ENCODE measurements at places on chromosomes 5 and 9.

DNA sequence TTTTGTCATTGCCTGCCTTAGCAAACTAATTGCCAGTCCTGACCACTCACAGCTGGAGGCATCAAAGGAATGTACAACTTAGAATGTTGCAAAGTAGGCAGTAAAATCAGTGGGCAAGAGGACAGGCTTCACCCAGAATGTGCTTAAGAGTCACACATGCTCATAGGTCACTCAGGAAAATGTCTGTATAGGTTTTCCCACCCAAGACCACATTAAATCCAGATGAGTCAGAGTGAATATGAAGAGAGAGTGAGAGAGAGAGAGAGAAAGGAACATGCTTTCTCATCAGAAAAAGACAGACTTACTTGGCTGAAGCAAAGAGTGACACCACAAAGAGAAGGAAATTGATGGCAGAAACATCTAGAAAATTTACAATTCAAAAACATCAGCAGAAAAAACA, 37.9 kb downstream of the PLEKHG4B start:
- DNase-seq = no peak

- DNase-seq = no peak
Measured at GRCh38 chr5:6723816-6724300, 10.6 kb downstream of the TENT4A start.

DNA sequence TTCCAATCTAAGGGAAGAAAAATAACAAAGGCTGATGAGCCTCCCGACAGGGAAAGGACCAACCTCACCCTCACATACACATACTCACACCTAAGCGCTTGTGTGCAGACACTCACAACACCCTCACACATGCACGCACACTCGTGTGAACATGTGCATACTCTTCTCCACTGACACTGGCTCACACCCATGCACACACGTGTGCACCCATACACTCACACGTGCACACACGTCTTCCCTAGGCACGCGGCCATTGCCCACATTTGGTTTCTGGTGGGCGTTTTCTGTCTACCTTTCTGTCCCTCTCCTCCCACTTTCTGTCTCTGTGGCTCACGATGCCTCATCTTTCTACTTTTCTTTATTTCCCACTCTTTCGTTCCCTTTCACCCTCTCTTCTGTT, 169.7 kb upstream of the MVB12B start:
- DNase-seq = no peak

- DNase-seq = no peak
Measured at GRCh38 chr9:108057421-108058134, 568.0 kb upstream of the KLF4 start.

DNA sequence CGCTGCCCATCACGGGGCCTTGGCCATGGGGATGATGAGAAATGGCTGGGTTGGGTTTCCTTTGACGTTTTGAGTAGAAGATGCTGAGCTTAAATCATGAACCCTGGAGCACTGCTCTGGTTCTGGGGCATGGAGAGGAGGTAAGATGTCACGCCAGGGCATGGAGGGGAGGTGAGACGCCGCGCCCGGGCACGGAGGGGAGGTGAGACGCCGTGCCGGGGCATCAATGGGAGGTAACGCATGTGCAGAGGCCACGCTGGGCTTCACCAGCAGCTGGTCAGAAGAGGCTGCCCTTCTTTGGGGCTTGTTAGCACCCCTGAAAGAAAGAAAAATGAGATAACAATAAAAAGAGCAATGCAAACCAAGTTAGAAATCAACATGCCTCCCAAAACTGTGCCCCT, 322.5 kb upstream of the IRX4 start:
- no peak for DNase-seq

DNA sequence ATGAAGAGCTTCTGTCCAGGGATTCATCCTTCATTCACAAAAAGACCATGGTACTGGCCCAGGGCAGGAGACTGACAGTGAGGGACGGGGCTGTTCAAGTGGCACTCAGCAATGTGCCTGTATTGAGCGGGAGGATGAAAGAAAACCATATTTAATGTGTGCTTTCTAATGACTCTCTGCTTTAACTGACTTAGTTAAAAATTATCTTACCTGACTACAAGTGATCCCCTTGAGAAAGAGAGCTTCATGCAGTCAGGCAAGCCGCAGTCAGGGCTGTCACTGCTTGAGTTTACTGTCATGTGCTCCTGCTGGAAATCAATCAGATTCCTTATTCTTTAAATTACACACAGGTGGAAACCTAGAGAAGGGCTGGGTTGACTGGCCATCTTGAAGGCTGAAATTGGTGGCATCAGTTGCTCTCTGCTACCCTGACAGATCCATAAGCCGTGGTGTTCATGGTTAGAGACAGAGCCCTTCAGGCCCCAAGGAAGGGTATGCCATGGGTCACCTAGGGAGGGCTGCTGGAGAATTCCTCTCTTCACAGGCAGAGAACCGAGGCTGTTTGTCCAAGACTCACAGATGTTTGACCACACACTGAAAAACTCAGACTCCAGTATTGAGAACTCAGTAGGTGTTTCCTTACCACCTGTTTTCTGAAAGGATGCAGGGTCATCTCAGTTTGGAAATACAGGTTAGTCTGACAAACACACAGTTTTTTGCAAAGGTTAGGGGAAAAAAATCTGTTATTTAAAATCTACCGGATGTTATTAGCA, 70.9 kb downstream of the TRIO start:
- no peak for DNase-seq

DNA sequence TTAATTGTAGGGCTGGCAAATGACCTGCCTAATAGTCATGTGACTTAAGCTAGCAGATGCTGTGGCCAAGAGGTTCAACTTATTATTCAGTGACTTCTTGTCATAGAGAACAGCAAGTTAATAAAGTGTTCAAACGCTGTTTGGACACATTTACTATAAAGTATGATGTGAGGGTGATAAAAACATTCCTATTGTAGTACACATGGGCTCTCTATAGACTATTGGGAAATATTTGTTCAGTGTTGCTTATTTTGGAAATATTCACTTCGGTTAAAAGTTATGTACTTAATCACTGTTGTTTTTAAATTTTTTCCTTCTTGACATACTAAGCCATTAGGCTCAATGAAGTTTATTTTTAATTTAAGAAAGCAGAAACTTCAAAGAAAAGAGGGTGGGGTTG, 345.0 kb downstream of the NNT start:
- no peak for DNase-seq

DNA sequence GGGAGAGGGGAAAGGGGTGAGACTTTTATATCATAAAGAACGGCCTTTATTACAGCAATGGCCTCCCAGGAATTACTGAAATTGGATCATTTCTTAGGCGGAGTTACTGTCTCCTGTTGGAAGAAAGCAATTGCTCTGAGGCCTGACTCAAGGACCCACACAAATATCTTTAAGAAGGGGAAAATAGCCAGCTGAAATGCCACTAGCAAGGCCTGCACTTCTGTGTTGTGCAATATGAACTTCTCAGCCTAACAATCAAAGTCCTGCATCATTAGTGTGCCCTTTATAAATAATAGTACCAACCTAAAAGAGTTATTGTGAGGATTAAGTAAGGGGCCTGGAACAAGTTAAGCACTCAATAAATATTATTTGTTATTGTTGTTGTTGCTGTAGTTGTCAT, 30.1 kb upstream of the TRIM32 start:
- DNase-seq = no peak

GRCh38 chr9:72147676-72148075, 1.6 kb upstream of the GDA start:
- DNase-seq = no peak

DNA sequence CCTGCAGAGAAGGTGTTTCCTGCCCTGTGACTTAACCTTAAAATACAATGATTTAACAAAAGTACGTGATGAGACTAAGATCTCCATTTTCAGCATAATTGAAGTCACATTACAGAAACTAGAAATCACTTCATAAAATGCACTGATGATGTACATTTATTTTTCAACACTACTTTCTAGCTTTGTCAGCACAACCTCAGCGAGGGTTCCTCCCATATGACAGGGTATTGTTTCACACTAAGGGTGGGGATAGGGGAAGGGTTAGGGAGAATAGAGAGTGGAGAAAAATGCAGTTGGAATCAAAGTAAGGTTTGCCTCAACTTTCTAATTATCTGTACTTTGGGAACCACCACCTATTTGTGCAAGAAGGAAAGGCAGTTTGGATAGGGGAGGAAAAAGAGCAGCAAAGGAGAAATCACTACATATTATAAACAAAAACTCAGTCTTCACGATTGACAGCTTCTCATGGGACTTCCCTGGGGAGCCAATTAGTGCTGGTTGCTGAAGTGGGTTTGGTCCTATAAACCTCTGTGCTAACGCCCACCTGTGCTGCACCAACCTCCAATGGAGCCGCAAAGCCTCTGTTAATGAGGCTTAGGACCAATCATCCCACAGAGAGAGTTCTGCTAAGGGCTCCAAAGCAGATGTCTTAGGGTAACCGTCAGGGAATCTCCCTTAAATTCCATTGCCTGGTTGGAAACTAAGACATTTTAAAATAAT, 369.2 kb upstream of the PDE4D start:
- DNase-seq = no peak

- no peak for DNase-seq
Measured at GRCh38 chr5:149611326-149611725, 30.0 kb downstream of the ARHGEF37 start.

DNA sequence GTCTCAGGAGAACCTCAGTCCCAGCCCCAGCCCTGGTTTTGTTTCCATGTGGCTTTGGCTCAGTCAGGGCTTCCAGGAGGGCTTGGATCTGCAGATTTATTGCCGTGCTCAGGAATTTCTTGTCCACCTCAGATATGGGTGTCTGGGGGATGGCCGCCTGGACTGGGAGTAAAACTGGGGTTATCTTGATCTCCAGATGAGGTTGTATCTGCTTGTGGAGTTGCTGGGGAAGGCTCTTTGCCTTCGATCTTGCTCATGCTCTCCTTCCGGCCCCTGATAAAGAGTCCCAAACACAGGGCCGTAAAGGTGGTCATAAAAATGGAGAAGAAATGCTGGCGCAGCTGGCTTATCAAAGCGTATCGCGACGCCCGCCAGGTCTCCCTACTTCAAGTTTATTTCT, 17.8 kb upstream of the PITX1 start:
- DNase-seq = no peak

DNA sequence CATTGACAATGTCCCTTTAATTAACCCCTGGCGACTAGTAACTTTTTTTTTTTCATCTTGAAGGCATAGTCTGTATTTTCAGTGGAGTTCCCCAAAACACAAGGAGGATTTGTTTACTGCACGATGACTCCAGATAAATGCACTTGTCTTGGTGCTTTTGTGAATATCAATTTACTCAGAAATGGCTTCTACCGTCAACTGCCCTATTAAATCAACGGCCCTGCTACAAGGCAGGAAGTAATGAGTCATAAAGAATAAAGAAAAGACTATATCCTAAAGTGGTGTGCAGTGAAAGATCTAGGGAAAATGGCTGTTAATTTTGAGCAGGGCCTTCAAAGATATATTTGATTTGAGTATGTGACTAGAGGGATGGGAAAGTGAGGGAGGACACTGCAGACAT, 388.3 kb upstream of the CHD1 start:
- DNase-seq = no peak

DNA sequence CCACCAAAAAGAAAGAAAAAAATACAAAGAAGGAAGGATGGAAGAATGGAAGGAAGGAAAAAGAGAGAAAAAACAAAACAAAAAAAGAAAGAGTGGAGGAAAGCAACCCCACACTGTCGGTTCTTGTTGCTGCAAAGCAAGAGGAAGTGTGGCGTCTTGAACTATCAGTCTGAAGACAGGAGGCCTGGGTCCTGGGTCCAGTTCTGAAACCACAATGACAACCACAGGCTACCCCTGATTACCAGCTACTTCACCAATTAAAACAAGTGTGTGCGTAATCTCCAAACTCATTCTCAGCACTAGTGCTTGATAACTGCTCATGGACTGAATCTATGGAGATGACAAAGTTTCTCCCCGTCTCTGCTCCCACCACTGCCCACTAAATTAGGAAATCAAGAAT, 93.7 kb downstream of the RASEF start:
- DNase-seq = no peak

DNA sequence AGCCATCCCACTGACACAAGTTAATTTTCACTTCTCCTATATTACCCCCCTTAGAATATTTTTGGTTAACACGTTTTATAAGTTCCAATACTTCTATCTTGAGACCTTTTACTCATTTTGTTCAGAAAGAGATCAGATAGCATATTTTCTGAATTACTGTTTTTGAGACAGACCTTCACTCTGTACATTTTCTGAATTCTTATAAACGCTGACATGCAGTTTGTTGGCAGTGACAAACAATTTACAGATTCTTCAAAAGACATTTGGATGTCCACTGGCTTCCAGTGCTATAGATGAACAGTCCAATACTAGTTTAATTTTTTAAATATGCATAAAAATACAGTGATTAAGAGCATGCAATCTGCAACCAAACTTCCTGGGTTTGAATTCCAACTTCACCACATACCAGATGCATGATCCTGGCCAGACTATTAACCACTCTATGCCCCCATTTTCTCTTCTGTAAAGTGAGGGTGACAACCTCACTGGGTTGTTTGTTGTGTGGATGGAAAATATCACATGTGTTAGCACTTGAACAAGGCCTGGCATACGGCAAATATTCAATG, 142.1 kb downstream of the AGTPBP1 start:
- DNase-seq = no peak

GRCh38 chr5:74664551-74664950, 20.5 kb upstream of the HEXB start:
- no peak for DNase-seq

GRCh38 chr9:107439991-107440456, 49.5 kb downstream of the KLF4 start:
- no peak for DNase-seq

DNA sequence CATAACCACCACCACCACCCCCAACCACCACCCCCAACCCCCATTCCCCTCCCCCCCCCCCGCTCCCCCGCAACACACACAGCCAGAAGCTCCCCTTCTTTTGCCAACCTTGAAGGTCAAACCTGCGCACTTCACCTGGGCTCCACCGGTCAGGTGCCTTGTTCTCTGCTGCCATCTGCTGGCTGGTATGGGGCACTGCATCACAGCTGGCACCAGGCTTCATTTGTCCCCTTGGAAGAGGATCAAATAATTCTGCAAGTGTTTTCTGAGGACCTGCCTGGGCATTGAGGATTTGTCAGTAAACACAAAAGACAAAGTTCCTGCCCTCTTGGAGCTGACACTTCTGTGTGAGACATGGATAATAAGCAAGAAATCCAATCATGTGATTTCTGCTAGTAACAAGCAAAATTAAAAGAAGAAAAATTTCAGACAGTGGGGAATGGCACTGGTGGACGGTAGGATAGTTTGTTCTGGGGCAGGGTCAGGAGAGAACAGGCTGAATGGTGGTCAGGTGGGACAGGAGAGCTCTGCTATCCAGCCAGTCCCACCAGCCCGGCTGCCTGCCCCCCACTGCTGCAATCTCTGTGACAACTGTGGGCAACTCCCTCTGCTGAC, 55.6 kb upstream of the LMX1B start:
- DNase-seq = peak; percentile 30

GRCh38 chr5:77777281-77777892, 1.2 kb upstream of the TBCA start:
- no peak for DNase-seq

DNA sequence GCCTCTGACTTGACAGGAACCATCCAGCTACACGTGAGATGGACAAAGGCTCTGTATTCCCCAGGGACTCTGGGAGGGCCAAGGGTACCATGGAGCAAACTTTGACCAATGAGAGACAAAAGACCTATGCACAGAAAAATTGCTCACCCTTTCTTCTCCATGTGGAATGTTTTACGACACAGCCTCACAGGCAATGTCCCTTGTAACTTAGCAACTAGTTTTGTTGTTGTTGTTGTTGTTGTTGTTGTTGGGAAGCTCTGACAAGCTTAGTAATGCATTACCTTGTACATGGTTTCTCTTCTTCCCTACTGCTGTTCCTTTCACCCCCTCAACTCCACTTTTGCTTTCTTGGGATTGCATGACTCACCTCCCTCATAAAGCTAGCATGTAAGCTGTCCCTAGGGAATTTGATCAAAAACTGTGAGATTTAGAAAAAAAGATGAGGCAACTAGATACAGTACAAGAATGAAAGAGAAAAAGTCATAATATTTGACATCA, 550.9 kb downstream of the RAB3C start:
- DNase-seq = no peak
